ENCODE measurements at places on chromosomes 6 and 20. TPM values are rescaled to one million over a fixed set of nuclear protein-coding genes. Genes with fewer than 3 reads are reported as not detected.
A peak's percentile ranks its signal among the peaks of the same experiment; 100 is the strongest.

SNAP25 gene
- not detected for polyA plus RNA-seq

GRM1 gene
- not detected for polyA plus RNA-seq

- no peak overlapping the region for H3K4me3 ChIP-seq
- H3K4me1 ChIP-seq, result peaks cover 24% of the 10 kb centered on the region
- H3K27me3 ChIP-seq, result peaks cover 16% of the 10 kb centered on the region
- no peak overlapping the region for H3K27ac ChIP-seq
Measured at GRCh38 chr20:21096321-21097043, 9.7 kb downstream of the LINC00237 start.

- H3K27ac ChIP-seq, result no peak overlapping the region
- no peaks in the 10 kb centered on the region for H3K4me1 ChIP-seq
- no peaks in the 10 kb centered on the region for H3K36me3 ChIP-seq
- no peaks in the 10 kb centered on the region for H3K27me3 ChIP-seq
- DNase-seq, result no peak
Measured at GRCh38 chr20:36017048-36017951, 48.9 kb downstream of the CNBD2 start.

- H3K36me3 ChIP-seq, result peaks cover 28% of the 10 kb centered on the region
- DNase-seq, result no peak
- peak overlapping the region; percentile 64 for H3K27ac ChIP-seq
Measured at GRCh38 chr20:49657118-49657901, 56.4 kb downstream of the B4GALT5 start.

DNA sequence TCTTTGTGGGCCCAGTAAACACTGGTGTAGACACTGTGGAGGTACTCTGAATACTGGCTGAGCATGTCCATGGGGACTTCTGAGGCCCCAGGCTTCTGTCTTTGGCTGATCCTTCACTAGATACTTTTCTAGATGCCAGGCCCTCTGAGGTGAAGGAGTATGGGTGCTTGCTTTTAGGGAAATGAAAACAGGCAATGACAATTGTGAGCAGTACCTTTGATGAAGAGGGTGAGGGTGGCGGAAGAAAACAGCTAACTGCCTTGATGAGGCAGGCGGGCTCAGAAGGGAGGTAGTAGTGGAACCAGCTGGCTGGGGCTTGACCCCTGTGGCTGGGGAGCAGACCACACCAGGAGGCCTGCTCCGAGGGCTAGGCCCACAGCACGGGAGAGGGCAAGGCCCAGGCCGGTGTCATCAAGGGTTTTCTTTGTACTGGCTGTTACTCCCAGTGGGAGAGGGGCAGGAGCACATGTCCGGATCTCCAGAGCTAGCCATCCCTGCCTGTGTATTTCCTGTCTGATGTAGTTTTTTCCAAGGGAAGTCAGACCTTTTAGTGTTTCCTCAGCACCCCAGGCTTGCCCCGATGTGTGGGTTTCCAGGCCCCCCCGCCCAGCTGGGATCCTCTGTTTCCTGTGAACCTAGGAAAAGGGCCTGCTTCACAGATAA, 3.9 kb downstream of the PLCG1 start:
- no peaks in the 10 kb centered on the region for H3K36me3 ChIP-seq
- H3K4me1 ChIP-seq, result peaks cover 85% of the 10 kb centered on the region
- peak overlapping the region; percentile 84 for H3K4me3 ChIP-seq
- peaks cover 11% of the 10 kb centered on the region for H3K27me3 ChIP-seq
- H3K27ac ChIP-seq, result peak overlapping the region; percentile 96

GRCh38 chr6:46655803-46656202, 3.0 kb downstream of the SLC25A27 start:
- DNase-seq, result no peak
- H3K27me3 ChIP-seq, result peaks cover 11% of the 10 kb centered on the region
- no peaks in the 10 kb centered on the region for H3K36me3 ChIP-seq
- peaks cover 21% of the 10 kb centered on the region for H3K4me1 ChIP-seq
- no peak overlapping the region for H3K4me3 ChIP-seq

DNA sequence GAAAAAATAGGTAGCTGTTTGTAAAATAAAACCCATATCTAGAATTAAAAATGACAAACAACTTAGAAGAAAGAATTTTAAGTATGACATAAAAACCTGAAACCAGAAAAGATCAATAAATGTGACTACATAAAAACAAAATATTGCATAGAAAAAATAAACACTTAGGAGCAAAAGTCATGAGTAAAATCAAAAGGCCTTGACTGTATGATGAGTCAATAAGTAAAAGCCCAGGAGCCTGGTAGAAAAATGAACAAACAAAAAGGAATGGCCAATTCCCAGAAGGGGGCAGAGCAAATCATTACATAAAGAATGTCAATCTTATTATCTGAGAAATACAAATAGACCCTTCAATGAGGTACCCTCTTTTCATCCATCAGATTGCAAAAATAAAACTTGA, 20.7 kb upstream of the ENPP1 start:
- peaks cover 8% of the 10 kb centered on the region for H3K27me3 ChIP-seq
- no peaks in the 10 kb centered on the region for H3K4me1 ChIP-seq
- DNase-seq, result no peak
- no peaks in the 10 kb centered on the region for H3K36me3 ChIP-seq
- H3K4me3 ChIP-seq, result no peak overlapping the region
- H3K27ac ChIP-seq, result no peak overlapping the region

DNA sequence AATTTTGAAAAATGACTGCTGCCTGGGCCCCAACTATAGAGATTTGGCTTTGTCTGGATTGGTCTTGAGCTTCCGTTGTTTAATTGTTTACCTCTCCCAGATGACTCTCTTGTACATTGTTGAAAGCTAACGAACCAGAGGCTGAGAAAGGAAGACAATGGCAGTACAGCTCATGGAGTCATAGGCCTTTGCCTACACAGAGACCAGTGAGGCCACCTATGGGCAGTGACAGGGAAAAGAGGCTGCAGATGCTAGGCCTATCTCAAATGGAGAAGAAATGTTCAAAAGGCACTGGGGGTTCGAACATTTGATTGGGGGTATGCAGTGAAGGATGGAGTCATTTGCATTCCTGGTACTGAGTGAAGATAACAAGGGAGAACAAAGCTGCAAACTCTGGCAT, 29.1 kb downstream of the OPN5 start:
- DNase-seq, result no peak
- H3K4me1 ChIP-seq, result no peaks in the 10 kb centered on the region
- no peak overlapping the region for H3K4me3 ChIP-seq
- no peaks in the 10 kb centered on the region for H3K27me3 ChIP-seq
- no peak overlapping the region for H3K27ac ChIP-seq

DNA sequence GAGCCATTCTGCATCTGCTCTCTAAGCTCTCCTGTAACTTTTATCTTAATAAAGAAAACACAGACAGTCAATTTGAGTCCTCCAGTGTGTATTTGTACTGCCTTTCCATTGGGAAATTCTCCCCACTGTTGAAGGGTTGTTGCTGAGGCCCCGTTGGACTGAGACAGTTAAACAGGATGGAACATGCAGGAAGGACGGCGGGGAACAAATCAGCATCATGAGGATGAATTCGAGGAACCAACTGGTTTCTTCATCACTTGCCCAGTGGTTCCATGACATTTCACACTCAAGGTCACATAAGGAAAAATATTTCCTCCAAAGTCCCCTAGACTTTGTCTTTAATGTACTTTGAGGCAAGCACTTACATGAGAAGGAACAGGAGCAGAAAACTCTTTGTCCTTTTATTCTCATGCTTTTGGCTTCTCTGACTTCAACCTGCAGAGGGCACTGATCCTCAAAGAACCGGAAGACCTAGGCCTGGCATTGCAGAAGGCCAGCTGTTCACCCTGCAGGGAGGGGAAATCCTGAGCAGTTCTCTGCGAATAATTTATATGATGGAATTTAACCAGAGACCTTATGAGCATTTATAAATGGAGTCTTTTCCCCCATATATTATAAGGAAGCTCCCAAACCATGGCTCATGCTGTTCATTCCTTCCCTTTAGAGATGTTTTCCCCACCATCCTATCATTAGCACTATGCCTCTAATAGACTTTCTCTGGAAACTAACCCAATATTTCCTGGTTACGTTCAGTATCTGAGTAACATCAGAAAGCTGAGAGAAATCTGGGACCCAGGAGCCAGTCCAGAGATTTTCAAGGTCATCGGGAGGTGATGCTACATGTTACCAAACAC, 55.2 kb upstream of the ADGRF1 start:
- H3K27ac ChIP-seq, result no peak overlapping the region
- no peaks in the 10 kb centered on the region for H3K4me1 ChIP-seq
- H3K4me3 ChIP-seq, result no peak overlapping the region
- H3K36me3 ChIP-seq, result no peaks in the 10 kb centered on the region
- H3K27me3 ChIP-seq, result peaks cover 4% of the 10 kb centered on the region

Measured in immature natural killer cell (primary cell).